ENCODE measurements at places on chromosomes 13 and 19.

GRCh38 chr13:20461860-20462532 is 63.7 kb downstream of the CRYL1 start:
- no peak for DNase-seq

DNA sequence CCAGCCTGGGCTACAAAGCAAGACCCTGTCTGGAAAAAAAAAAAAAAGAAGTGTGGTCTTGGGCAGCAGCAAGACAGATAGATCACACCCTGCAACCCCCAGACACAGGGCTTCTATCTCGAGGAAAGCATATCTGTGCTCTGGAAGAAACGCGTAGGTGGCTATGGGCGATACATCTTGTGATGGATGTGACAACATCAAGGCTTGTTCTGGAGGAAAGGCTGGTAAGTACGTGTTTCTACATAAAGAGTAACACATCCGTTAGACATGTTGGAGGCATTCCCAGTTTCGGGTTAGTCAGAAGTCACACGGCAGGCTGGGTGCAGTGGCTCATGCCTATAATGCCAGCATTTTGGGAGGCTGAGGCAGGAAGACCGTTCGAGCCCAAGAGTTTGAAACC is 6.6 kb upstream of the DHDH start:
- DNase-seq = peak; percentile 25

- DNase-seq = no peak
Observed at GRCh38 chr19:47344425-47344824, 4.7 kb upstream of the DHX34 start.

DNA sequence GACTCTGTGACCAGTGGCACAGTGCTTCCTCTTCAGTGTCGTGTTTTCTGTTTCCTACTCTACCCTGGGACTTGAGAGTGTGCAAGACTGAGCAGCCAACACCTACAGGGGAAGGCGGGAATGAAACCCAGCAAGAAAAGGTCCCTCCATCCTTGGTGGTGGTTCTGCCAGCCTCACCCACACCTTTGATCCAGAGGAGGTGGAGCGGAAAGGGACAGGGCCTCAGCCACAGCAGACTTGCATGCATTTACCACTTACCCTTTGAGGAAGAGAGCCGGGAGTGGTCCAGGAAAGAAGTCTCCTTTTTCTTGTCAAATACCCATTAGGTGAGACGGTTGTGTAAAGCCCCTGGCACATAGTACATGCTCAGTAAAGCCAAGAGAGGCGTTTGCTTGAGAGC is 164.8 kb upstream of the ZNF536 start:
- no peak for DNase-seq

DNA sequence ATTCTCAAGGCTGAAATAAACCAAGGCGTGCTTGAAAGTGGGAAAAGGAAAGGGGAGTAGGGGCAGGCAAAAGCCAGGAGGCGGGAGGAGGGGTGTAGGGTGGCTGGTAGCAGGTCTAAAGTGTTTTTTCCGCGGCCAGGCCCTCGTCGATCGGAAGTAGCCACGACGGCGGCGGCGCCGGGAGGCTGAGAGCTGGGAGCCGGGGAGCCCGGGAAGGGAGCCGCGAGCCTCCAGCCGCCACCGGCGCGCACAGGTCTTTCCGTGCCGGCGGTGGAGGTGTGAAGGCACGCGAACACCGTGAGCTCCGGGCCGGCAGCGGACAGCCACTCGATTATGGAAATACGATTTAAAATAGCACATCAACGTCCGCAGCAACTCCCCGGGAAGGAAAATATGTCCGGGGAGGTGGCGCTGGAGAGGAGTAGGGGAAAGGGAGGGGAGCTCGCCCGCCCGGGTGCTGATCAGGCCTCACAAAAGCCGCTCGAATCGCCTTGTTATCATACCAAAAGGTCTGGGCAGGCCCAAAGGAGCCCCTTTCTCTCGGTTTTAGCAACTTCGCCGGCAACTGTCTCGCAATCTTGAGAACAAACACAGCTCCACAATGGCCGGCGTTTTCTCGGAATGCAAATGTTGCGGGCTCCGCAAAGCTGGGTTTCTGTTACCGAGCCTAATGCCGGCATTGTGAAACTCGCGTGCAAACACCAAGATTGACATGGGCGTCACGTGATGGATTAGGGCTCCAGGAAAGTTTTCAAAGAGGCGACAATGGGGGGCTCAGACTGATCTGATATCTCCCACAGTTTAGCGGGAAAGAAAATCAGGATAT is 2.9 kb upstream of the PCDH8 start:
- no peak for DNase-seq

DNA sequence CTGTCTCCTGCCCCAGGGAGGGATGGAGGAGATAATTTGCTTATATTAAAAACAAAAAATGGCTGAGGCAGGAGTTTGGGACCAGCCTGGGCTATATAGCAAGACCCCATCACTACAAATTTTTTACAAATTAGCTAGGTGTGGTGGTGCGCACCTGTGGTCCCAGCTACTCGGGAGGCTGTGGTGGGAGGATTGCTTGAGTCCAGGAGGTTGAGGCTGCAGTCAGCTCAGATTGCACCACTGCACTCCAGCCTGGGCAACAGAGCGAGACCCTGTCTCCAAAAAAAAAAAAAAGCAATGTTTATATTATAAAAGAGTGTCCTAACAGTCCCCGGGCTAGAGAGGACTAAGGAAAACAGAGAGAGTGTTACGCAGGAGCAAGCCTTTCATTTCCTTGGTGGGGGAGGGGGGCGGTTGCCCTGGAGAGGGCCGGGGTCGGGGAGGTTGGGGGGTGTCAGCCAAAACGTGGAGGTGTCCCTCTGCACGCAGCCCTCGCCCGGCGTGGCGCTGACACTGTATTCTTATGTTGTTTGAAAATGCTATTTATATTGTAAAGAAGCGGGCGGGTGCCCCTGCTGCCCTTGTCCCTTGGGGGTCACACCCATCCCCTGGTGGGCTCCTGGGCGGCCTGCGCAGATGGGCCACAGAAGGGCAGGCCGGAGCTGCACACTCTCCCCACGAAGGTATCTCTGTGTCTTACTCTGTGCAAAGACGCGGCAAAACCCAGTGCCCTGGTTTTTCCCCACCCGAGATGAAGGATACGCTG is 184.0 kb downstream of the KDM4B start:
- DNase-seq = no peak

DNA sequence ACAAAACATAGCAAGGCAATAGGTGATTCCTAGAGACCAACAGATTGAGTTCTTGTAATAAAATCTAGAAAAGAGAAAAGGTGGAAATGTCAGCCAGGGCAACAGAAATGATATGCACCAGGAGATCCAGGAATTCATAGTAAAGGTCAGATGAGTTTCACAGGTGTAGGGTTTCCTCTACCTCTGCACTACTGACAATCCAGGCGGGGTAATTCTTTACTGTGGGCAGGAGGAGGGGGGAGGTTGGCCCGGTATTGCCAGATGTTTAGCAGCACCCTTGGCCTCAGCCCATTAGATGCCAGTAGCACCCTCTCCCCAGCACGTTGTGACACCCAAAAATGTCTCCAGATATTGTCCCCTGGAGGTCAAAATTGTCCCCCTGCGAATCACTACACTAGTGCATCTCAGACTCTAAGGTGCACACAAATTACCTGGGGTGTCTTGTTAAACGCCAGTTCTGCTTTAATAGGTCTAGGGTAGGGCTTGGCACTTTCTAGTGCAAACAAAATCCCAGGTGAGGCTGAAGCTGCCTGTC is 3.5 kb upstream of the UBAC2 start:
- peak; percentile 34 for DNase-seq

GRCh38 chr19:24071078-24071477 is 15.9 kb upstream of the ZNF254 start:
- no peak for DNase-seq

Data from CD4-positive, alpha-beta T cell treated with Interleukin-17A for 4 hours (primary cell).